ENCODE measurements at places on chromosomes 12 and 14.

DNA sequence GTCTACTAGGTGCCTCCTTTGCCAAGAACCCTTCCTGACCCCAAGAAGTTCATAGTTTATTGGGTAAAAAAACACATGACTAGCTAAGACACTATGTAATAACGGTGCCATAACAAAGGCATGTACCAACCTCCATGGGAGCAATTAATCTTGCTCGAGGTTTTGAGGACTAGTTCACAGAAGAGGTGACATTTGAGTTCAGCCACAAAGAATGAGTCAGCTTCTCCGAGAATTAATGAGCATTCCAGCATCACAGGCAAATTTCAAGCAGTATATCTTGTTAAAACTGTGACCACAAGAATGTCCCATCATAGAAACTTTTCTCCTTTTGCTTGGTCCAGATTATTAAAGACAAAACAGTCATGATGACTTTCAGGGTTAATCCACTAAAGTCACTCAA, 113.0 kb upstream of the RAP1B start:
- DNase-seq, result no peak

DNA sequence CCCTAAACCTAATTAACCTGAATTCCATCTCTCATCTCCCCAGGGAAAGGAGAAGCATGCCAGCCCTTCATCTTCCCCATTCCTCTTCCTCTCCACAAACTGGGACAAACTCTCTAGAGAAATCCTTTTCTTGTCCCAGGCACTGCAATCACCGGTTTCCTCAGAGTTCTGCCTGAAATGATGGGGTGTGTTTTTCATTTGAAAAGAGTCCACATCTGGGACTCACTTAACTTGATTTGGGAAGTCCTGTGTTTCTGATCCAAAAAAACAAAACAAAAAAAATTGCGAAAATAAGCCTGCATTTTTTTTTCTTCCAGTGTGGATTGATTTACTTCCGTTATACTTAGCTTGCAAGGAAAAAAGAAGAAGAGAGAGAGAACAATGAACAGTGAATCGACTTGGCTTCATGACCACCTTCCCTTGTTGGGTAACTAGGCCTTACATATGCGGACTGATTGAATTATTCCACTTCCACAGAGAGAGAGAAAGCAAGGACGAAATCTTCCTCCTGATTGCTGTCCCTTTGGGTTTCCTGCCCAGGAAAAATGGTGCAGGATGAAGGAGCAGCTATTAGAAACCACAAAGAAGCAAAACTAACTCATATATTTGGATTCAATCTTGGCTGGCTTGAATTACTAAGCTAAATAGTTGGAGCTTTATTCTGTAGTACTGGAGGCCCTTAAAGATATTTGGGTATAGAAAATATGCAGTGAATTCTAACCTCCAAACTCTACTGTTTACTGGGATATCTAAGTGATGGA, 506.2 kb upstream of the TBX3 start:
- DNase-seq, result no peak

- DNase-seq, result no peak
Measured at GRCh38 chr12:124532331-124532750, 35.1 kb downstream of the NCOR2 start.

DNA sequence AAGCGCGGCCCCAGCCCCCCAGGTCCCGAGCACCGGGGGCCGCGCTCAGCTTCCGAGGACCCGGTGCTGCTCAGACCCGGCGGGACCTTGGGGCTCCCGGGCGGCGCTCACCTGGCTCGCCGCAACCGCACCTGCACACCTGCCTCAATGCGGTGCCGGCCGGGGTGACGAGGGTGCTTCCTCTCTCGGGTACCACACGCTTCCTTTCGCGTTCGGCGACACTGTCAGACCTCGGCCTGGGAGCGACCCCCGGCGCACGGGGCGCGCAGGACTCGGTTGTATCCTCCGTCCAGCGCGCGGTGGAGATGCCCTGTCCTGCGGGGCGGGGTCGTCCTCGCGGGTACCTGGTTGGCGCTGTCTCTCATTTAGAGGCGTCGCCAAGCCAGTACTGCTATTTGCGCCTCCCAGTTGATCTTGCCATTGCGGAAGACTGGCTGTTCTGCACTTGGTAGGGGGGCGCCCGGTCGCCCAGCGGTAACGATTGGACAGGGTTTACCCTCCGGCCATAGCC, 718 bp downstream of the PACS2 start:
- no peak for DNase-seq

DNA sequence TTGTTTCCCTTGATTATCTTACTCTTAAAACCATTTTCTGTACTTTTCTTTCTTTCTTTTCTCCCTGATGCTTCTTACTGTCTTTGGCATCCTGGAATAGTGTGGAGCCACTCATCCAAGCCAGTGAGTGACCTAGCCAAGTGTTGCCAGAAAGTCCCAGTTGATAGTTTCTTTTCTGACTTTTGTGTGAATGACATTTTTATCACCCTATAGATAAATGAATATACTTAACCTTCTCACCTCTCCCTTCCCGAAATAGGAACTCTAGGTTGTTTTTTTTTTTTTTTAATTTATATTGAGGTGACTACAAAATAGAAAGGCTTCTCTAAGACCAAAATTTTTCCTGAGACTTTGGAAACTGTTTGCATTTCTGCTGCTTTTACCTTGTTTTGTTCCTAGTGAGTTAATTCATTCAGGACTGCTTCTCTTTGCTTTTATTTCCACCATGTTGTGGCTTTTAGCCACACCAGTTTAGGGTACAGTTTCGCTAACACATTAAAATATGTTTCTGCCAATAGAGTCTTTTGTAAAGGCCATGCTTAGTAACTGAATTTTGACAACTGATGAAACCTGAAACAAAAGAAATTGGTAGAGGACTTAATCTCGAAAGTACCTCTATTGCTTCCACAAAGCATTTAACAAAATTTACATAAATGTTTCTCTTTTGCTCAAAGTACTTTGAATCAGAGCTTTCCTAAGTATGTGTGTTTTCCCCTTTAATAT, 194.6 kb downstream of the ERC1 start:
- no peak for DNase-seq

DNA sequence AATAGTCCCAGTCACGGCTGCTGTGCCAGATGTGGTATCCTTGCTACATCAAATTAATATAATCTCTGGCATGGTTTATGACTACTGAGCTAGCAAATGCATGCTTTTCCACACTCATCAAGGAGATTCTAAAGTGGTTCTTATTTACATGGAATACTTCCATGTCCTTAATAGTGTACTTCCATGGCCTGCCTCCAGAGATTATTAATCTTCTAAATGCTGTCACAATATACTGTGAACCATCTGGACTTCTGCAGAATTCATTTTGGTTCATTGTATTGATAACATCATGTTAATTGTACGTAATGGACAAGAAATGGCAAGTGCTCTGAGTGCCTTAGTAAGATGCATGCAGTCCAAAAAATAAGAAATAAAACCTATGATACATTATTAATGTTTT, 230.8 kb downstream of the NUAK1 start:
- DNase-seq, result no peak

DNA sequence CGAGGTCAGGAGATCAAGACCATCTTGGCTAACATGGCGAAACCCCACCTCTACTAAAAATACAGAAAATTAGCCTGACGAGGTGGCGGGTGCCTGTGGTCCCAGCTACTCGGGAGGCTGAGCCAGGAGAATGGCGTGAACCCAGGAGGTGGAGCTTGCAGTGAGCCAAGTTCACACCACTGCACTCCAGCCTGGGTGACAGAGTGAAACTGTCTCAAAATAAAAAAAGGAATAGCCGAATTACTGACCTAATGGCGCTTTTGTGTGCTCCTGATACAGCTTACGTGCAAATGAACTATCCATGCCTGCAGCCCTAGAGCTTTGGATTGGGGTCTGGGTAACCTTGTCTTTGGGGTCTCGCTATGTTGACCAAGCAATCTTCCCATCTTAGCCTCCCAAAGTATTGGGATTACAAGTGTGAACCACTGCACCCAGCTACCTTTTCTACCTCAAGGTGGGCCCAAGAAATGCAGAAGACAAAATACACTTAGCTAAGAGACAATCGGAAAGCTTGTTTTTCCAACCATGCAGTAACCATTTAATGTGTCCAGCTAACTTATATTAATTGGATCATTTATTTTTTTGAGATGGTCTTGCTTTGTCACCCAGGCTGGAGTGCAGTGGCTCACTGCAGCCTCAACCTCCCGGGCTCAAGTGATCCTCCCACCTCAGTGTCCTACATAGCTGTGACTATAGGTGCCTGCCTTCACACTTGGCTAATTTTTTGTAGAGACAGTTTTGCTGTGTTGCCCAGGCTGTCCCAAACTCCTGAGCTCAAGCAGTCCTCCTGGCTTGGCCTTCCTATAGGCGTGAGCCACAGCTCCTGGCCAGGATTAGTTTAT, 5.5 kb downstream of the PABPN1 start:
- no peak for DNase-seq
